NCI-H1694 treated with DMSO at 0.1 percent for 48 hours (cell line): ENCODE measurements at places on chromosomes 7 and 10.

DNA sequence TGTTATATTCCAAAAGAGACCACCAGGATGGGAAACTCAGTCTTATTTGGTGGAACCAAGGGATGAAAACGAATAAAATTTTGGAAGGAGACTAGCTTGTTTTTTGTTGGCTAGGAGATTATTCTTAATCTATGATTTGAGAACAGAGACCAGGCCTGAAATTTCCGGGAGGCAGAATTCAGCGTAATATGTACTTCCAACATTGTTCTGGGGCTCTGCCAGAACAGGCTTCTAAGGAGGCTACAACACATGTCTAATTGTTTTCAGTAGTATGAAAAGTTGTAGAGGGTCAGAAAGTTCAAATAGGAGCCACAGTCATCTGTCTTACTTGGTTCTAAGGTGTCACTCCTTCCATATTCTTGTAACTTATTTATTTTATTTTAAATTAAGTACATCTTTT is 1.7 kb downstream of the DDX21 start:
- no peak for DNase-seq

DNA sequence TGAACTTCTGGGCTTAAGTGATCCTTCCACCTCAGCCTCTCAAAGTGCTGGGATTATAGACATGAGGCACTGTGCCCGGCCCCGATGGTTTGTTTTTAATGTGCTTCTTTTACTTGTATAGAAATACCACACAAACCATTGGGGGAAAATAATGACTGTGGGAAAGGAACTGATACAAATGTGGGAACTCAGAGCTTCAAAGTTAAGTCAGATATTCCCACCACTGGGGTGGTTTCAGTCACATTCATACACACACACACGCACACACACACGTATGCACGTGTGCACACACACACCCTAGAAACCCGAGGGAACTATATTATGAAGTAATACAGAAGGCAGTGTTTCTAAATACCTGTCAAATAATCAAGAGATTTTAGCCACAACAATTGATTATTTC is 17.0 kb downstream of the CPA4 start:
- DNase-seq, result no peak

DNA sequence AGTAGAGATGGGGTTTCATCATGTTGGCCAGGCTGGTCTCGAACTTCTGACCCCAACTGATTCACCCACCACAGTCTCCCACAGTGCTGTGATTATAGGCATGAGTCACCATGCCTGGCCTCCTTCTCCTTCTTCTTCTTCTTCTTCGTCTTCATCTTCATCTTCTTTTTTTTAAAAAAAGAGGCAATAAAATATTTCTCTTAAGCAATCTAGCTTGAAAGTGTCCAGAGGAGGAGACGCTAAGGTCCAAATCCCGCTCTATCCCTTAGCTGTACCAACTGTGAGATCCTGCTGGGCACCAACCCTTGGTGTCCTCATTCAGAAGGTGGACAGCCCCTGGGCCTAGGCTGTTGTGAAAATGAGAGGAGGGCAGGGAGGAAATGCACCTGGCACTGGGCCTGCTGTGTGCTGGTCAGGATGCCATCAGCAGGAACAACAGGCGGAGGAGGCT is 13.9 kb upstream of the PSAP start:
- no peak for DNase-seq

DNA sequence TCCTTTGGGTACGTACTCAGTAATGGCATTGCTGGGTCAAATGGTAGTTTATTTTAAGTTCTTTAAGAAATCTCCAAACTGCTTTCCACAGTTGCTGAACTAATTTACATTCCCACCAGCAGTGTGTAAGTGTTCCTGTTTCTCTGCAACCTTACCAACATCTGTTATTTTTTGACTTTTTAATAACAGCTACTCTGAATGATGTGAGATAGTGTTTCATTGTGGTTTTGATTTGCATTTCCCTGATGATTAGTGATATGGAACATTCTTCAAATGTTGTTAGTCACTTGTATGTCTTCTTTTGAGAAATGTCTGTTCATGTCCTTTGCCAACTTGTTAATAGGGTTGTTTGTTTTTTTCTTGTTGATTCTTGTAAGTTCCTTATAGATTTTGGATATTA is 558.9 kb downstream of the SH2D4B start:
- no peak for DNase-seq

GRCh38 chr10:113382691-113383090 is 170.2 kb upstream of the HABP2 start:
- DNase-seq, result no peak

DNA sequence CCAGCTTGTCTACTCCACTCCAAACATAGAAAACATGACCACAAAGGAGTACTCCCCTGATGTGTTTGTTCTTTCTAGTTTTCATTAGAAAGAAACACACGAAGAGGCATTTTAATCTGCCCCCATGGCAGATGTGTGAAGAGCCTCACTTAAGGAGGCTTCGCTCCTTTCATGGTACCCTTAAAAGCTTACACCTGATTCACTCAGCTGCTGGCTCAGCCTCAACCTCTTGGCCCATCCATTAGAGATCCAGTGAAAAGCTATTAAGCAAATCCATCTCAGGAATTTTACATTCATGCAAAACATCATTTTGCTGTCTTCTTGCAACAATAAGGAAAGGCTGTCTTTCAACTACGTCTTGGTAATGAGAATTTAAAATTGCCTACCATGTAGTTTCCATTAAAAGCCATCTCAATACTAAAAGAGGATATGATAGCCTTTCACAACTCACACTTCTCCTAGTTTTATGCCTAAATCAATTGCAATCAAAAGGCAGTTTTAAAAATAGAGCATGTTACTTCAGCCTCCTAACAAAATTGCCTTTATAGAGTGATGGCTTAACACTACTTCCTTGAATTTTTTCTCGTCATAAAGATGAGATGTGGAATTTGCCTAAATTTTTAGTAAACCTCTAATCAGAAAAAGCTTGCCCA is 22.7 kb downstream of the MACC1 start:
- no peak for DNase-seq

GRCh38 chr10:35369049-35369611 is 32.8 kb downstream of the CCNY start:
- no peak for DNase-seq

- no peak for DNase-seq
These were observed 697.1 kb upstream of the GALNT17 start for GRCh38 chr7:70434821-70435220.

DNA sequence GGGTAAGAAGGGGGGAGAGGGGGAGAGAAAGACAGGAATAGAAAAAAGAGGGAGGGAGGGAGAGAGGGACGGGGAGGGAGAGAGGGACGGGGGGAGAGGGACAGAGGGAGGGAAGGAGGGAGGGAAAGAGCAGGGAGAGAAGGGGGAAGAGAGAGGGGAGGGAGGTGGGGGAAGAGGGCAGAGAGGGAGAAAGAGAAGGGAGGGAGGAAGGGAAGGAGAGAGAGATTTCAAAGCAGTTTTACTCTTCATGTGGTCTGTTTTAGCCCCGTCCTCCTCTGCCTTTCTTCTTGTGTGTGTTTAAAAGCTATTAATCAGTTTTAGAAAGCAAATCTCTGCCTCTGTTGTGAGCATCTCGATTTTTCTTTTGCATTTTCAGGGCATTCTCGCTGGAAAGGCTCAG is 237.0 kb downstream of the WDR37 start:
- DNase-seq, result no peak

GRCh38 chr10:86217371-86218080 is 149.1 kb downstream of the GRID1 start:
- no peak for DNase-seq
